Naive thymus-derived CD4-positive, alpha-beta T cell (primary cell): ENCODE measurements at places on chromosomes 2 and 18. TPM values are rescaled to one million over a fixed set of nuclear protein-coding genes. Genes with fewer than 3 reads are reported as not detected.

- H3K4me3 ChIP-seq: no peak overlapping the region
- H3K4me1 ChIP-seq: no peaks in the 10 kb centered on the region
- no peak for DNase-seq
- no peaks in the 10 kb centered on the region for H3K36me3 ChIP-seq
Measured at GRCh38 chr2:191500884-191501560, 176.9 kb upstream of the NABP1 start.

DNA sequence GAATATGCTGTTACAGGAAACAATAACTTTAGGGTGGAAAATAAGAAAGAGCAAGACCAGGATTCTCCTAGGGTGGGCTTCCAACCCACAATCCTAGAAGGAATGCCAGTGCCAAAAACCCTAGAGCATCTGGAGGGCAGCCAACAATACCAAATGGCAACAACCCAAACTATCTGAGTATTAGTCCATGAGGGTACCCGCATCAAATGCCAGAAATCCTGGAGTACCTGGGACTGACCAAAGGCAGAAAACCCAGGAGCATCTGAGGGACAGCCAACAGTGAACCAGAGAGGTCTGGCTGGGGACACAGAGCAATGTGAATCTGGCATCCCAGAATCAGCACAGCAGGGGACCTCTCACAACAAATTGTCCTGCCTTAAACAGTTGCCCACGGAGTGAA is 126.3 kb downstream of the SCG2 start:
- H3K27ac ChIP-seq: no peak overlapping the region
- no peak overlapping the region for H3K4me3 ChIP-seq
- no peak for DNase-seq
- H3K4me1 ChIP-seq: no peaks in the 10 kb centered on the region
- H3K27me3 ChIP-seq: no peaks in the 10 kb centered on the region

- no peaks in the 10 kb centered on the region for H3K27me3 ChIP-seq
- no peaks in the 10 kb centered on the region for H3K4me1 ChIP-seq
- no peak overlapping the region for H3K4me3 ChIP-seq
- no peak for DNase-seq
Measured at GRCh38 chr2:238820916-238821315, 27.0 kb upstream of the TWIST2 start.

- no peaks in the 10 kb centered on the region for H3K36me3 ChIP-seq
- H3K4me1 ChIP-seq: no peaks in the 10 kb centered on the region
- H3K27me3 ChIP-seq: no peaks in the 10 kb centered on the region
- DNase-seq: no peak
Measured at GRCh38 chr2:33670392-33670937, 71.4 kb upstream of the FAM98A start.

- H3K36me3 ChIP-seq: no peaks in the 10 kb centered on the region
- no peak overlapping the region for H3K27ac ChIP-seq
- H3K27me3 ChIP-seq: no peaks in the 10 kb centered on the region
- no peaks in the 10 kb centered on the region for H3K4me1 ChIP-seq
- H3K4me3 ChIP-seq: no peak overlapping the region
- DNase-seq: no peak
Measured at GRCh38 chr18:61335684-61336555, 2.7 kb downstream of the CDH20 start.

DNA sequence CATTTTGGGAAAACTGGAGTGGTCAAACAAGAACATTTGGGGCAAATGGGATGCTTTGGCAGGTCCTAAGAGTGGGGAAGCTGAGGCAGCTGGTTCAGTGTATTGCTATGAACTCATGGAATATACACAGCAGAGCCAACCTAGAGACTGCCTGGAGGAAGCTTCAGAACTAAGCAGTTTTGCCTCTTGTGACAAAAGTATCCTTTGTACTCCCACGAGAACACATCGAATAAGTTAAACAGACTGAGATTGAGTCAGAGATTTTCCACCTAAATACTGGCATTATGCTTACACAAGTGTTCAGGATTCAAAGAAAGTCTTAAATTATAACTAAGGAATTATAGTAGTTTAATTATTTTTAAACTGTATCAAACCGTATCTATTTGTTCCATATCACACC is 5.2 kb upstream of the ARMC9 start:
- H3K4me1 ChIP-seq: no peaks in the 10 kb centered on the region
- peaks cover 2% of the 10 kb centered on the region for H3K36me3 ChIP-seq
- H3K27me3 ChIP-seq: peaks cover 3% of the 10 kb centered on the region
- no peak for DNase-seq
- no peak overlapping the region for H3K27ac ChIP-seq

Gene IKZF2
- 23.4 TPM for total RNA-seq

Gene THAP4
- total RNA-seq: 28.1 TPM

GRCh38 chr2:47086571-47086970 is 68.5 kb downstream of the STPG4 start:
- no peak for DNase-seq
- H3K27me3 ChIP-seq: no peaks in the 10 kb centered on the region
- no peaks in the 10 kb centered on the region for H3K4me1 ChIP-seq
- no peak overlapping the region for H3K27ac ChIP-seq
- H3K36me3 ChIP-seq: no peaks in the 10 kb centered on the region
